ENCODE measurements at places on chromosomes 4 and X.
A peak's percentile ranks its signal among the peaks of the same experiment; 100 is the strongest.

GRCh38 chr4:8370106-8370787 is 70.3 kb downstream of the ACOX3 start:
- DNase-seq = no peak

DNA sequence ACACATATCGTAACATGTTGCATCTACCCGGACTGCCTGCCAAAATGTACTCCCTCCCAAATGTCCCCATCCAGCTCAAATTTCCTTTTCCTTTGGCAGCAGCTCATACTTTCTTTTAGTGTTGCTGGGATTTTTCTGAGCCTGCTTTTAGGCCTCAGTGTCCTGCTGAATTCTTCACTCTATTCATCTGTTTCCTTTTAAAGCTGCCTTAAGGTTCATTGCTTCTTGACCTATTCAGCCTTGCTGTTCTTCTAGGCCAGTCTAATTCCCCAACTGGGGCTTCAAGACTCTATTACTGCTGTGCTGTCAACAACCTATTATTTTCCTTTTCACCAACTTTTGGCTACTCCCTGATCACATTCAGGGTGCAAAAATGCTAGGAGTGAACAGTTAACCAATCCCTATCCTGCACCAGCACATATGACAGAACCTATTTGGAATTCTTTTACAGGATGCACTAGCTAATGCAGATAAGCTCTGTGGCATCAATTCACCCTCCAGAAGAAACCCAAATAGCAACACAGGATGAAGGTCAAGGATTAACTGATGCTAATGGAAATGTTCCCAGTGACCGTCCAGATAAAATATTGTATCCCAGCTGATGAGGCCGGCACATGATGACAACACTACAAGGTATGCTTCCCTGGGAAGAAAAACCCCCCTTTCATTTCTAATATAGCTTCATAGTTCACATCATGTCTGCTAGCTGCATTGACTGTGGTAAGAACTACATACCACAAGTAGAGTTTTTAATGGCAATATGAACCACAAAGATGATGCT is 114.7 kb upstream of the TTC29 start:
- DNase-seq = no peak

- DNase-seq = peak; percentile 63
These were observed 50.7 kb upstream of the KIT start for GRCh38 chr4:54607067-54607466.

GRCh38 chr4:54731552-54731951 is 73.8 kb downstream of the KIT start:
- DNase-seq = no peak

DNA sequence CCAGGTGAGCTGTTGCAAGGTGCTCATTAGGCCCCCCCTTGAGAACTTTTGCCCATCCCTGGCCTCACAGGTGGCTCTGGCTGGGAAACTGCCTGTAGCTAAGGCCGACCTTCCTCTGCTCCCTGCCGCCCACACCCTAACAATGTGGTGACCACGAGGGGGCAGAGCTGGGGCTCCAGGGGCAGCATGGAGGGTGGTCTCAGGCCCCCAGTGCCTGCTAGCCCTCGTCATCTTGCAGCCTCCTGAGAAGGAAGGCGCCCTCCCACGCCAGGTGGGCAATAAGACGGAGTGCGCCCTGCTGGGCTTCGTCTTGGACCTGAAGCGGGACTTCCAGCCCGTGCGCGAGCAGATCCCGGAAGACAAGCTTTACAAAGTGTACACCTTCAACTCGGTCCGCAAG is 32.4 kb downstream of the ATP2B3 start:
- DNase-seq = no peak

DNA sequence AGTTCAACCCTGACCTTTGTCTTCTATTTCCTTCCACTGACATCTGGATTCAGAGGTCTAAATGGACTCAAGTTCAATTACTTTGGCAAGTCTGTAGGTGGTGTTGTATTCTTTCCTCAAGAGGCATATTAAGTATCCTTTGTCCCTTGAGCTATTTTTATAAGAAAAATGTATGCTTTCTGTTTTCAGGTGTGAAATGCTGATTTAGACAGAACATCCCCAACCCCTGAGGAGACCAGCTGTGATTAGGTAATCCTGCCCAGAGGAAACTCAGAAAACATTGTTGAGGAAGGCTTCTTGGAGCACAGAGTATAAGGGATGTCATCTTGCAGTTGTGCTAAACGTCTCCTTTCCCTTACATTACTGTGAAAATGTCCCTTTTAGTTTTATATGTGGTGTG is 46.6 kb upstream of the EGFL6 start:
- DNase-seq = no peak
